ENCODE measurements at places on chromosomes 1 and 21.

GRCh38 chr1:160046494-160047110 lies 14.8 kb upstream of the PIGM start:
- H3K4me3 ChIP-seq: peak overlapping the region; percentile 57
- peaks cover 8% of the 10 kb centered on the region for H3K27me3 ChIP-seq
- H3K36me3 ChIP-seq: no peaks in the 10 kb centered on the region
- DNase-seq: peak; percentile 76
- no peak overlapping the region for H3K27ac ChIP-seq

GRCh38 chr1:91647061-91647460 lies 146.4 kb downstream of the CDC7 start:
- H3K4me3 ChIP-seq: no peak overlapping the region
- no peaks in the 10 kb centered on the region for H3K36me3 ChIP-seq
- no peak for DNase-seq
- H3K4me1 ChIP-seq: peaks cover 18% of the 10 kb centered on the region
- H3K27ac ChIP-seq: no peak overlapping the region
- H3K27me3 ChIP-seq: no peaks in the 10 kb centered on the region

GRCh38 chr1:30652152-30652841 lies 71.1 kb downstream of the MATN1 start:
- H3K27me3 ChIP-seq: peaks cover 13% of the 10 kb centered on the region
- no peaks in the 10 kb centered on the region for H3K4me1 ChIP-seq
- no peaks in the 10 kb centered on the region for H3K36me3 ChIP-seq
- H3K27ac ChIP-seq: no peak overlapping the region
- no peak overlapping the region for H3K4me3 ChIP-seq
- DNase-seq: no peak

DNA sequence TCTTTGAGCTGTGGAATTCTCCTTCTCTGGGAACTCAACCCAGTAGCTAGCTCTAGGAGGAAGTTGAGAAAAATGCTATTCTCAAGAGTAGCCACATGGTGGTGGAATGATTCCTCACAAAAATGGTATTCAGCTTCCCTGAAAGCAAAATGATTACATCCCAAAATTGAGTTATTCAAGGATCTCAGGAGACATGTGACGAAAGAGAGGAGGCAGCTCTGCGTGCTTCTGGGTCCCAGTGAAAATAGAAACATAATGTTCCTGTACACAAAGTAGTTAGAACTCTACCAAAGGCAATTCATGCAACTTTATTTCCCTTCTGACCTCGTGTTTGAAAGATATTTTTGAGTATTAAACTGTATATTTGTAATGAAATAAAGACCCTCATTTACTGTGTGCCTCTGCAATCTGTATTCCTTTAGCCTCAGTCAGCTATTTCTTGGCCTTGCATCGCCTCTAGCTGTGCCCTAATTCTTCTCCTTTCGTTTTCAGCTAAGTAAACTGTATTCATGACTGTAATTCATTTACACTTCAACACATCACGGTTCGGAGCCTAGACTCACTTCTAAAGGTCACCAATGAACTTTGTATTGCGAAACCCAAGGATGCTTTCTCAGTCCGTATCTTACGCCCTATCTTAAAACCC lies 167.3 kb downstream of the FASLG start:
- H3K4me3 ChIP-seq: peak overlapping the region; percentile 36
- H3K27ac ChIP-seq: peak overlapping the region; percentile 59
- H3K36me3 ChIP-seq: no peaks in the 10 kb centered on the region
- peaks cover 40% of the 10 kb centered on the region for H3K4me1 ChIP-seq
- DNase-seq: peak; percentile 92

- H3K4me3 ChIP-seq: no peak overlapping the region
- H3K27me3 ChIP-seq: no peaks in the 10 kb centered on the region
- H3K4me1 ChIP-seq: no peaks in the 10 kb centered on the region
- DNase-seq: no peak
- no peak overlapping the region for H3K27ac ChIP-seq
These were observed 17.4 kb upstream of the ACTRT2 start for GRCh38 chr1:3003941-3004270.

Data from GM23248 (cell line).